ENCODE measurements at places on chromosomes 12 and 14.

GRCh38 chr12:14362352-14362751 lies 3.1 kb upstream of the ATF7IP start:
- no peak for DNase-seq

DNA sequence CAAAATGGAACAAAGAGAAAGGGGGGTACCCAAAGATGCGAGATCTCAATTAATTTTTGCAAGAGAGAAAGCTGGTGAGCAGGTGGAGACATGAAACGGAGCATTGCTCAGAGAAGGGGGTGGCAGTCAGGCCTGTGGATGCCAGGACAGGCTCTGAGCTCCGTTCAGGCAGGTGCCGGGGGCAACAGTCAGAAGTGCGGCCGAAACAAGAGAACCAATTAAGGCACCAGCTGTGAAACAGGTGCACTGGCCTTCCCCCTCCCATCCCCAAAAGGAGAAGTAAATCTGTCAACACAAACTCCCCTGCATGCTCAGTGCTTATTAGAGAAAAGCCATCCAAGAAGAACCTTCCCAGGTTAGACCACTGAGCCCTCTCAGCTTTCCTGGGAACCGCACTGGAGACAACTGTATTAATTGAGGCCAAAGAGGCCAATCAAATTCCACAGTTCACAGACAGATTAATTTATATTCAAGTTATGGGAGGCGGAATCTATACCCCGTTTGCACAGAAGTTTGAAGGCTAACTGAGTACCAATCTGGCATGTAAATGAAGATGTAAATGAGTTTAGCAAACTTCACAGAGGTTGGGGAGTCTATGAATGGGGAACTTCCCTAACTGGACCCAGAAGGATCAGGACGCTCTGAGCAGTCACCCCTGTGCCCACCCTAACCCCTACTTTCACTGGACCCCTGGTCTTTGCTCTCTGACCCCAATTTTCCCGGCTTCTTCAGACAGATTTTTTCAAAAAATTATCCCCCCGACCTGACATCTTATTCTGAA lies 20.9 kb downstream of the OAS2 start:
- DNase-seq, result no peak

DNA sequence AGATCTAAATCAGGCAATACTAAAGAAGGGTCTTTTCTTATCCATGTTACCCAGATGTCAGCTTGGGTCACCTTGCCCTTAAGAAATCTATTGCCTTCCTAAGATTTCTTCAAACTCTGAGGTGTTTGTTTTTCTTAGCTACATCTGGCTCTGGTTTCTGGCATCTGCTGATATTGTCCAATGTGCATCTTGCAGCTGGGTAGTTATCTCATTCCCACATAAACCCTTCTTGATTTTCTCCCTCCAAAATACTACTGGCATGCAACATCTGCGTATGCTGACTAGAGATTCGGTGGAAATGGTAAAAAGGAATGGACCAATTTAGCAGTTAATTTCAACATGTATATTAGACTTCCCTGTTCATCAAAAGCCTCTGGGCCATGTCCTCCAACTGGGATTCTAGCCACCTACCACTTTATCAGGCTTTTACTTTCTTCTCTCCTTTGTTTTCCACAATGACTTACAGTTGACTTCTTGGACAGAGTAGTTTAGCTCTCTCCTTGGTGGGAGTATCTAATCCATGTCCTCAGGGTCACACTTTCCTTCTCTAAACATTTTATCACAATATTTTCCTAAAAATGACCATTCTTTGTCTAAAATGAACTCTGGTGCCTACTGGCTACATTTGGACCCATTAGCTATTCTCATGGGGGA lies 324.8 kb upstream of the FAR2 start:
- DNase-seq, result no peak

DNA sequence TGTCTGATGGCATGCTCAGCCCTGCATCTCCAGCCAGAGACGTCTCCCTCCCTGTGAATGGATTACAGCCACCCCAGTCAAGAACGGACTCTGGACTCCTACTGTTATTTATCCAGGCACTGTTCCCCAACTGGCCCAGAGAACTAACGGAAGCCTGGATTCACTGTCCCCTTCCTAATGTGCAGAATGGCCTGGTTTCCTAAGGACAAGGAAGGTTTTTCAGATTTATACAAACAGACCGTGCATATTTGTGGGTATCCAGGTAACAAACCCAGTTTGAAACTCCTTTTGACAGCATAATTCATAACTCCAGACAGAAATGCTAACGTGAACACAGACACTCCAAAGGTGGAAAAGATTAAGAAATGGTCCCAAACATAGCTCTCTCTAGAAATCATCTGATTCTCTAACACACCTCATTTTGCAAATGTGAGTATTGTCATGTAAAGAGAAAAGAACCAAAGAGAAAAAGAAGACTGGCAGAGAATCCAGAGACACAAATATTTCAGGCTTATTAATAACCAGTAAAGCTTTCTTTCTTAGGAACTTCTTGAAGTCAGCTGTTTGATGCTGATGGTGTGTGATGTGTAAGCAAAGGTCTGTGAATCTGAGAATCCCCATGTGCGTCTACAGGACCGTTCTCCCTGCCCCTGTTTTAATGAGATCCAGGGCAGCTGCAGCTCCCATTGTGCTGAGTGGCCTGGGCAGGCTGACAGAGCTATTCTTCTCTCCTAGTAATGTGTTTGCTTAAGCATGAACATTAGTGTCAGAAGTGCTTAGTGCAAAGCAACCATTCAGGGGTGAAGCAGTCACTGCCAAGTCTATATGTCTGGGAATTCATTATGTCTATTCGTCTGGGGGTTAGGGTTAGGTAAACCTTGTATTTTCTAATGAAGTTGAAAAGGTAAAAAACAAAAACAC lies 86.8 kb upstream of the HIF1A start:
- no peak for DNase-seq

GRCh38 chr14:50232276-50232642 lies 881 bp upstream of the SOS2 start:
- DNase-seq, result no peak

DNA sequence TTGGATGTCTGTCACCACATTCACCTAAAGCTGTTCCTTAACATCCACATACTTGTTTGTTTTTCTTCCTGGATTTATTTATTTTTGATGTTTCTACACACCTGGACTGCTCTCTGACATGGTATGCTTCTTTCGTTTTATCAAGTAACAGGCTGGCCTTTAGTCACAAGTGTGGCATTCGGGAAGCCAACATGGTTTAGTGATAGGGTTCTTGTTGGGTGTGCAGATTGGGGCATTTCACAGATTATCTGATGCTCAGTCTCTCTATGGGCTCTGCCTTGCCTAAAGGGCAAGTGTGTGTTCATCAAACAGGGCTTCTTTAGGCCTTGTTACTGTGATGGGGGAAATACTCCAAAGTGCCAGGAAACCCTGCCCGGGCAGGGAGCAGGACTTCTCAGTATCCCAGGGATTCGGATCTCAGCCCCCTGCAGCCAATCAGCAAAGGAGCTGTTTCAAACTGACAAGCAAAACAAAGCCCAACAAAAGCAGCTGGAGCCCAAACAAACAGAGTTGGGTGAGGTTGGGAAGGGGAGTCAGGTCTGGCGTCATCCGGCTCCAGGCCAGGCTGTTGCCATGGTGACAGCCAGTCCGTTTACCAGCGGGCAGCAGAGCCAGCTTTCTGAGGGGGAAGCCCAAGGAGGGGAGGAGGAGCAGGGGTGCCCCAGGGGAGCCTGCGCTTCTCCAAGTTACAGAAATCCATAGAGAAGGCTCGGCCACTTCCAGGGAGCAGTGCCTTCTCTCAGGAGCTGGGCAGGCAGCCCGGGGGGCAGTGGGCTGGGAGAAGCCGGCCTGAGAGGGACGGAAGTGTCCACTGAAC lies 31.9 kb downstream of the FOS start:
- no peak for DNase-seq

DNA sequence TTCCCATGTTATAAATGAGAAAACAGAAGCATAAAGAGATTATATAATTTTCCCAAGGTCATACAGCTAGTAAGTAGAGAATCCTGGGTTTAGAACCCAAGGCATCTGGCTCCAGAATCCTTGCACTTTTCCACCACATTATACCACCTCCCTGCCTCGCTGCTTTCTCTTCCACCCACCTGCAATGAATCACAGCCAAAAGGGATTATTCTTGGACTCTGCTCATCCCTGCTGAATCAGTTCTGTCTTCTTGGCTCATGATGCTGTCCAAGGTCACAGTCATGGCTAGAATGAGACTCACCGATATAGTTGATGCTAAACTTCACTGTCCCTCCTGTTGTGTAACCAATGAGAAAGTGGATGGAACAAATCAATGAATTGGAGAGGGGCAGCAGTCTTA lies 356.6 kb downstream of the FUT8 start:
- no peak for DNase-seq

DNA sequence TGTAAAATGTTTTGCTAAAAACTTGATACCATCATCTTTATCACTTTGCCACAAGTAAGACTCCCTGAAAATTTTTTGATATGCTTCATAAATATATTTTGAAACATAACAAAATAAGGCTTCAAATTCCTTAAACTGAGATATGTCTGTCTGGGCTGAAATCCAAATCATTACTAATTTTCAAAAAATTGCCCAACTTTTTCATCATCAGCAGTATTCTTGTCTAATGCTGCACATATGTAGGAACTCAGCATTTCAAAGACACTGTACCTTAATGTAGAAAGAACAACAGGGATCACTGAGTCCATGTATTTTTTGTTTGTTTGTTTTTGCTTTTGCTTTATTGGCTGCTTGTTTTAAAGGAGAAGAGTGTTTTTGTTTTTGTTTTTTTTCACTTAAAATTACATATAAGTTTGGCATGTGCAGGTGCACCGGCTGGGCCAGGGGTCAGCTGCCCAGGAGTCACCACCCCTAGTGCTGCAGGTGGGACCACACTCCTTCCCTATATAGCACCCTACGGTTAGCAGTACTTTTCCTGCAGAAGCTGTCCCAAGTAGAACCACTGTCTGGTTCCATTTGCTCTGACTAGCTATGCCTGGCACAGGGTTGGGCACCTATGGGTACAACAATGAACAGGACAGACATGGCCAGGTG lies 231.2 kb downstream of the PIK3C2G start:
- DNase-seq, result no peak

GRCh38 chr12:45887544-45887943 lies 102.8 kb downstream of the SCAF11 start:
- DNase-seq, result no peak

GRCh38 chr12:120474616-120474960 lies 5.0 kb upstream of the SRSF9 start:
- peak; percentile 39 for DNase-seq

DNA sequence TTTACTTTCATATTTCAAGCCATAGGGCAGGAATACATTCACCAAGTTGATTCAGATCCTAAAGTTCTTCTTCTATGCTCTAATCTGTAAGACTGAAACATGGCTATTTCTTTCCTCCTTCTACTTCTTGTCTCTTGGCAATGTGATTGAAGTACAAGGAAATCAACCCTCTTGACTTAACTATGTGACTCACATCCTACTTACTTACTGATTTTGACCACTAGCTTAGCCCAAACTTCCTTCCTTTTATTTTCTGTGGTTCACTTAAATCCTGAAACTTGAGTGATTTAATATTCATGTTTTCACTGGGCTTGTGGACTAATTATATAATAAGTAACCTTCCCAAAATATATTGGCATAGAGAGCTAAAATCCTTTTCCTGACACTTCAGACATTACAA lies 111.2 kb upstream of the NOVA1 start:
- DNase-seq, result no peak

DNA sequence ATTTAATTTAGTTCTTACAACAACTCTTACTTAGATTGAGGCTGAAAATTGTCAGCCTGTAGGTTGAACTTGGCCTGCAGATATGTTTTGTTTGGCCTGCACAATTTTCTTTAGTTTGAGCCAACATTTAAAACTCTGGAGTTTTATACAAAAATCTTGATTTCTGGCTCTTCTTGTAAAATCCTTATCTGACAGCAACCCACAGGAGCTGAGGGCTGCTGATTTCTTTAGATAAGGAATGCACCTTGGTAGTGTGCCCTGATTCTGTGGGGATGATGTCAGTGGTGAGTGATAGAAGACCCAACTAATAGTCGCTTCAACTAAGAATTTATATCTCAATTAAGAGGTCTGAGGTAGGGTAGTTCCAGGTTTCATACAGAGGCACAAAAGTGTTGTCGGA lies 49.5 kb downstream of the SOCS2 start:
- DNase-seq, result no peak

DNA sequence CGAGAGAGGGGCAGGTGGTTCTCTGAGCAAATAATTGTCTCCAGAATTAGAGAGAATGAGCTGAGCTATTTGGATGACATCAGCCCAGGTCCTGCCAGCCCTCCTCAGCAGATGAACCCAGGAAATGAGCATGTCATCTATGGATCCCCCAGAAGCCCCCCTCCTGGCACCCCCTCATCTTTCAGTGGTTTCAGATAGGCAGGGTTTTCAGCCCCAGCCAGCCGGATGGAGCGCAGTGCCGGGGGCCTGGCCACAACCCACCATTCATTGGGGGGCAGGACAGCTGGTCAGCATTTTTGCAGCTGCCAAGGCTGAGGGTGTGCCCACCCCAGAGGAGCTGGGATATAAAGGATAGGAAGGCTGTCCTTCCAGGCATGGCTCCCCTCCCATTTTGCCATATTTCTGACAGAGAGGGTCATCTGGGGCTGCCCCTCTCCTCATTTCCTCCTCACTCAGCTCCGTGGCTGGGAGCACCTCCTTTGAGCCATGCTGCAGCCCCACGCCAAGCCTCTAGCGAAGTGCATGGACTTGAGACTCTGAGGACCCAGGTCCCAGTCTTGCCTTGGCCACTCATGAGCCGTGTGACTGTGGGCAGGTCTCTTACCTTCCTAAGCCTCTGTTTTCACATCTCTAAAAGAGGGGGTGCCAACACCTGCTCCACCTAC lies 6.0 kb upstream of the KRT71 start:
- no peak for DNase-seq

- no peak for DNase-seq
Observed at GRCh38 chr14:103315941-103316340, 18.1 kb upstream of the EIF5 start.

- no peak for DNase-seq
Observed at GRCh38 chr12:131647667-131648066, 63.2 kb upstream of the SFSWAP start.

DNA sequence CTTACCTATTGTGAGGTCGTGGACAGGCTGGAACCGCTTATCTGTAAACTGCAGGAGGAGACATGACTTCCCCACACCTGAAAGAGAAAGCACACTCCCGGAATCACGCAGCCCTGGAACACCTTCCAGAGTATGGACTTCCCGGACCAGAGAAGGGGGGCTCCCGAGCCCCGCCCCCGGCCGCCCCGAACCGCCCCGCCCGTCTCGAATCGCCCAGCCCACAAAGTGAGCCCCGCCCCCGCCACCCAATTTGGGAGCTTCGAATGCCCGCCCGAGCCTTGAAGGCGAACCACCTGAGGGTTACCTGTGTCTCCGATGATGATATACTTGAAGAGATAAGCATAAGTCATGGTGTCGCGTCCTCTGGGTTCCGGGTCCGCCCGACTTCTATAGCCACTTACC lies 235 bp downstream of the RAB2B start:
- DNase-seq, result peak; percentile 83

GRCh38 chr12:8911606-8912268 lies 2.6 kb upstream of the PHC1 start:
- no peak for DNase-seq

- DNase-seq, result no peak
Observed at GRCh38 chr14:72222046-72222445, 289.8 kb downstream of the RGS6 start.
